ENCODE measurements at places on chromosomes 12 and 14. TPM values are rescaled to one million over a fixed set of nuclear protein-coding genes. Genes with fewer than 3 reads are reported as not detected.

- H3K4me3 ChIP-seq = no peak overlapping the region
- H3K4me1 ChIP-seq = no peaks in the 10 kb centered on the region
- no peak for DNase-seq
- H3K27ac ChIP-seq = no peak overlapping the region
These were observed 53.8 kb downstream of the MIS18BP1 start for GRCh38 chr14:45199230-45199629.

GRCh38 chr14:85280074-85280473, 249.9 kb upstream of the FLRT2 start:
- no peak overlapping the region for H3K27ac ChIP-seq
- H3K4me3 ChIP-seq = no peak overlapping the region
- no peaks in the 10 kb centered on the region for H3K27me3 ChIP-seq
- no peaks in the 10 kb centered on the region for H3K36me3 ChIP-seq
- H3K4me1 ChIP-seq = no peaks in the 10 kb centered on the region

- no peaks in the 10 kb centered on the region for H3K4me1 ChIP-seq
- H3K4me3 ChIP-seq = no peak overlapping the region
- H3K27me3 ChIP-seq = peaks cover 21% of the 10 kb centered on the region
- no peak overlapping the region for H3K27ac ChIP-seq
- DNase-seq = no peak
- no peaks in the 10 kb centered on the region for H3K36me3 ChIP-seq
These were observed 98.3 kb downstream of the DNAH10 start for GRCh38 chr12:123860377-123860776.

KLRK1 gene
- total RNA-seq = 0.86 TPM

Measured in heart left ventricle (tissue), 16 donors.